Activated CD8-positive, alpha-beta memory T cell treated with anti-CD3 and anti-CD28 coated beads, Interleukin-2, amount 50 U/mL, for 4 hours (primary cell): ENCODE measurements at places on chromosomes 2 and 18.

DNA sequence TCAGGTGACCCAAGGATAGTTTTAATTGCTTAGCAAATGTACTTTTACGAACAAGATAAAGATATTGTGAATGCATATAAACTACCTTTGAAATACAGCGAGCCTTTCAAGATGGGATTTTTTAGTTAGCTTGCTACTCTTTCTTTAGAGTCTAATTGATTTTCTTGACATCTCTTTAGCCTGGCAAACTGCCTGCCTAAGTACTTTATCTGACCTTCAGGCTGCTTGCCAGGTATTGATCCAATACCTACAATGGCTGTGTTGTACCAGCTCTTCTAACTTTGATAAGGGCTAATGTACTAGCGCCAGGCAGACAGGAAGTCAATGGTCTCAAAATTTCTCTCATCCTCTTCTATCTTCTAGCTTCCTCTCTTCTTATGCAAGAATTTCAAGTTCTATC is 414.4 kb upstream of the ACVR2A start:
- DNase-seq, result no peak

GRCh38 chr2:12087175-12087574 is 340.7 kb downstream of the LPIN1 start:
- no peak for DNase-seq

- no peak for DNase-seq
These were observed 10.3 kb upstream of the DNAJC10 start for GRCh38 chr2:182705761-182706160.

- no peak for DNase-seq
These were observed 49.3 kb downstream of the HS6ST1 start for GRCh38 chr2:128269063-128269989.

DNA sequence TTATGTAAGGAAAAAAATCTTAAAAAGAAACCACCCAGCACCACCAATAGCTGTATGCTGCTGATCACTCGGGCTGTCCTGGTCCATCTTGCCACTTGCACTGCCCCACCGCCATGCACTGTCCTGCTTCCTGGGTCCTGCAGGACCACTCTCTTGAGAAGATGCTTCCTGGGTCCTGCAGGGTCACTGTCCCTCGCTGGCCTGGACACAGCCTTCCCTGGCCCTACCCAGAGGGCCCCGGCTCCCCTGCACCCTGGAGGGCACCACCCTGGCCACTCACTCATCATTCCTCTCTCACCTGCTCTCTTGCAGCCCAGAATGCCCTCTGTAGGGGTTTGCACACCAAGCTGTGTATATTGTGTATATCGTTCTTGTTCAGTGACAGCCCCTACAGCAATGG is 2.4 kb upstream of the OTOS start:
- DNase-seq, result no peak

GRCh38 chr2:185780890-185781289 is 42.3 kb downstream of the FSIP2 start:
- DNase-seq, result no peak

DNA sequence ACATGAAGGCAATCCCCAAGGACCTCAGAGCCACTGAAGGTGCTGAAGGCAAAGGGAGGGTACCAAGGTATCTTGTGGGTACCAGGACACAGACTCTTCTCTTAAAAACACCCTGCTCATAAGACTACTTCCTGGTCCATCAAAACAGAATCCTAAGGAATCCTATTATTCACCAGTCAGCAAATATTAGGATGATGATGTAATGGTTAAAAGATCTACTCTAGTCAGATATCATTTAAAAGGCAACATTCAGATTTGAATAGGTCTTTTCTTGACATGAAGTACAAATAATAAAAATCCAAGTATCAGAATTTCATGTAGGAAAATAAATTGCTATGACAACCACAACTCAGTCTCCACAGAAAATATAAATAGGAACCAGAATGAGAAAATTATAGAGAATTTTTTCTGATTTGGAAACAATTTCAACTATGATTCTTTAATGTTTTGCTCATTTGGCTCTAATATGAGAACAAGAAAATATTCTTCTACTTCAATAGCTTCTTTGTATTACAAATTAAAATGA is 77.8 kb upstream of the ZNF397 start:
- DNase-seq, result no peak

DNA sequence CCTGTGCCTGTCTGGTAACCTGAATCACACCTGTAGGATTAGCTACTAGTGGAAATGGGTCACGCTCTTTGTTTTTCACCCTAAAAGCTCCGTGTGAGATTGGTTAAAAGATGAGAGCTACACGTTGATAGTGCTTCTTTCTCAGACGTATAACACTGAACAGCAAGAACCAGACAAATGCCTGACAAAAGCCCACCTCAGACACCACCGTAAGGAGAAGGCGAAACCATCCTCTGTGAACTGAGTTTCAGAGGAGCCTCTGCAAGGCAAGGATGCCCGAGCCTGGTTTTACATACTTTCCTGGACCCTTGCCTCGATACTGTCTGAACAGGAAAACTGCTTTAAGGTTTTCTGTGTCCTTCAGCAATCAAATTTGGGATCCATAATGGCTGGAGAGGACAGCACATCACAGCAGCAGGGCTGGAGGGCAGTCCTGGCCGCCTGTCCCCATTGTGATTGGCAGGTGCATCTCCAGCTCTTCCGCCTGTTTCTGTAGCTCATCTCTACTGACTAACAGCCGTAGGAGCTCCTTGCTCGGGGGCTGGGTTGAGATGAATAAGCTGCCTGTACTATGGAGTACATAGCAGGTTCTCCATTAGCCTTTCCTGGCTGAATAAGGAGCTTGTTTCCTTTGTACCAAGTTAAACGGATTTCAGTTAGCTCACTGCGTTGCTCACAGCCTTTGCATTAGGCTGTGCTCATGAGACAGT is 155.5 kb downstream of the MYT1L start:
- no peak for DNase-seq

DNA sequence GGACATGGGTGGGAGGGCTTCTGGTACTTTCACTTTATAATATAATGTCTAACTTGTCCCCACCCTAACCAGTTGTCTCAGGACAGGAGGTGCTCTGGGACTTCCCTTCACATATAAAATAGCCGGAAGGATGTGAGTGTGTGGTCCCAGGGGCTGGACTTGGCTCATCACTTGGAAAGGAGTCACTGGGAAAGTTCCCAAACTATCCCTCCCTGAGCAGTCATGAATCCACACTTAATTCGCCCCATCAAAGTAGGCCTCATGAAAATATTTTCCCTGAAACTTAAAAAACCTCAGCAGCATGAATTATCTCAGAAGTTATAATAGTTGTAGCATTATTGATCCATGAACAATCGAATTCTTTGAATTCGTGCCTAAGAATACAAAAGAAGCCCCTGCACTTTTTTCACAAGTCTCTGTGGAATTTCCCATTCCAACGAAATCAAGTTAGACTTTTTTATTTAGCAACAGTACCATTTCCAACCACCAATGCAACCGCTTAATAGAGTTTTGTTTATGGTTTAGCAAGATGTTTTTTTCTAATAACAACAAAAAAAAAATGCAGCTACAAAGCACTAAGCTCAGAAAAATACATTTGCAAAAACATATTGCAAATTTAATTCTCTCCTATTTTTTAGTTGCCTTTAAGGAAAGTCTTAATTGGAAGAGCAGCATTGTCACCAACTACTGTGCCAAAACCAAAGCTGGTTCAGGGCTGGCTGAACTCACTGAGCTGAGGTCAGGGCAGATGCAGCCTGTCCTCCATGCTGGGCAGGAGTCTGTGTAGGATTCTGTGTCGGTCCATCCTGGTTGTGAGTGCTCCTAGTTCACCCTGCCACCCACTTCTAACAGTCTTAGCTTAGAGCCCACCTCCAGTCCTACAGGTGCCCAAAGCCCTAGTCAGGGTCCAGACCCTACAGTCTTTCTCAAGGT is 68.8 kb upstream of the SPTBN1 start:
- DNase-seq, result no peak

DNA sequence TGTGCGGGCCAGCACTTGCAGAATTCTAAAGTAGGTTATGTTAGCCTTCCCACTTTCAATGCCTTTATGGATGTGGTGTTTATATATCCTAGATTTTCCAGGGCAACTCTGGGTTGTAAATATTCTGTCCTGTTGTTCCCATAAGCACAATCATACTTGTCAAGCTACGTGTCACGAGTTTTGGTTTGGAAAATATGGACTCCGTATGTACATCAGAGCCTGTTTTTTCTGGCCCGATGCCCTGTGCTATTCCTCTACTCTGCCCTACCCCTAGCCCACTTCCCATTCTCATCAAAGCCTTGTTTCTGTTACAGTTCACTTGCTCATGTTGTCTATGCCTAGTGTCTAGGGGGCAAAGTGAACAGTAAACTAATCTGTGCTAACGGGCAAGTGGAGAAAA is 27.0 kb upstream of the ZEB2 start:
- DNase-seq, result no peak

- DNase-seq, result no peak
These were observed 83.6 kb upstream of the CYP1B1 start for GRCh38 chr2:38159597-38159996.

- peak; percentile 67 for DNase-seq
These were observed 144.2 kb downstream of the SUCLG1 start for GRCh38 chr2:84314901-84315330.

GRCh38 chr2:106366204-106366885 is 101.9 kb downstream of the RGPD3 start:
- DNase-seq, result no peak

DNA sequence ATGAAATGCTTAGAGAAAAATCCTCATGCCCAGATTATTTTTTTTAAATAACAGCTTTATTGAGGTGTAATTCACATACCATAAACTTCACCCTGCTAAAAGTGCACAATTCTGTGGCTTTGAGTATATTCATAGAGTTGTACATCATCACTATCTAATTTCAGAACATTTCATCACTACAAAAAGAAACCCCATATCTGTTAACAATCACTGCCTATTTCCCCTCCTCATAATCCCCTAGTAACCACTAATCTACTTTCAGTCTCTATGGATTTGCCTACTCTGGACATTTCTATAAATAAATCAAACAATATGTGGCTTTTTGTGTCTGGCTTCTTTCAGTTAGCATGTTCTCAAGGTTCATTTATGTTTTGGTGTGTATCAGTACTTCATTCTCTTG is 51.4 kb downstream of the OSBPL1A start:
- DNase-seq, result no peak

DNA sequence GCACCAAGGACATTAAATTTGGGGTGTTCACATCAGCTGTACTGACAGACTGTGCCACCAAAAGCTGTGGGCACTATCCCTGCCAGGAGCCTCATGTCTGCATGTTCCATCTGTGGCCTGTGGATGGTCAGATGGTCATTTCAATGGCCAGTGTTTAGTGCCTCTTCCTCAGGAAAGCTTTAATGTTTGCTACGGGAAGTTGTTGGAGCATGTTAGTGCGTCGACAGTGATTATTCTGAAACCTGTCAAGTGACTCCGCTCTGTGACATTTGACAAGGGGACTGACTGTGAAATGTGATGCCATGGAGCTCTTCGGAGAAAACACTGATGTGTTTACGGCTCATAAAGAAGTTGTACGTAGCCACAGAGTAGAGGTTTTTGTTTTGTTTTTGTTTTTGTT is 18.7 kb upstream of the RGPD4 start:
- DNase-seq, result no peak
